GM13977 (cell line): ENCODE measurements at places on chromosomes 12 and 14.
A peak's percentile ranks its signal among the peaks of the same experiment; 100 is the strongest.

- DNase-seq: peak; percentile 3
These were observed 50.9 kb upstream of the BCL7A start for GRCh38 chr12:121970581-121971300.

GRCh38 chr12:118103201-118103600, 610 bp downstream of the VSIG10 start:
- no peak for DNase-seq

- peak; percentile 60 for DNase-seq
These were observed 442.6 kb downstream of the DPF3 start for GRCh38 chr14:72451054-72451972.

DNA sequence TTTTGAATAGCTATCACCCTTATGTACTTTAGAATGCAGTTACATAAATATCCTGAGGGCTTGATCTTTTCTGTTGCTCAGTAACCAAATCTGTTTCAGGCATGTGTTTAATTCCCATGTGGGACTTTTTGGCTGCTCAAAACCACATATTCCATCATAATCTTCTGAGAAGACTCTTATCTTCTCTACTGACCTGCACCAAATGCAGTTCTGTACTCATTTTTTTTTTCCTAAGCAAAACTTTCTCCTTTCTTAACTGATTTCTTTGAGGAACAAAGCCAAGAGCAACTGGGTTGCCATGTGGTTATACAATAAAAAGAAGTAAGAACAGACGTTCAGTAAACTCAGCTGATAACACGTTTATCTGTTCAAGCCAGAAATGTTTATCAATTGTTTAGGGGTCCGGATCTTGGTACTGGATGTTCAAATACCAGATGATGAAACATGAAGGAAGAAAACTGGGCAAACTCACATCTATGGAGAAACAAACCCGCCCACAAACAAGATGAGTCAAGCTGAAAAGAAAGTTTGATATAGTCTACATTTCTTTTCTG, 50.1 kb downstream of the TMEM132C start:
- no peak for DNase-seq

DNA sequence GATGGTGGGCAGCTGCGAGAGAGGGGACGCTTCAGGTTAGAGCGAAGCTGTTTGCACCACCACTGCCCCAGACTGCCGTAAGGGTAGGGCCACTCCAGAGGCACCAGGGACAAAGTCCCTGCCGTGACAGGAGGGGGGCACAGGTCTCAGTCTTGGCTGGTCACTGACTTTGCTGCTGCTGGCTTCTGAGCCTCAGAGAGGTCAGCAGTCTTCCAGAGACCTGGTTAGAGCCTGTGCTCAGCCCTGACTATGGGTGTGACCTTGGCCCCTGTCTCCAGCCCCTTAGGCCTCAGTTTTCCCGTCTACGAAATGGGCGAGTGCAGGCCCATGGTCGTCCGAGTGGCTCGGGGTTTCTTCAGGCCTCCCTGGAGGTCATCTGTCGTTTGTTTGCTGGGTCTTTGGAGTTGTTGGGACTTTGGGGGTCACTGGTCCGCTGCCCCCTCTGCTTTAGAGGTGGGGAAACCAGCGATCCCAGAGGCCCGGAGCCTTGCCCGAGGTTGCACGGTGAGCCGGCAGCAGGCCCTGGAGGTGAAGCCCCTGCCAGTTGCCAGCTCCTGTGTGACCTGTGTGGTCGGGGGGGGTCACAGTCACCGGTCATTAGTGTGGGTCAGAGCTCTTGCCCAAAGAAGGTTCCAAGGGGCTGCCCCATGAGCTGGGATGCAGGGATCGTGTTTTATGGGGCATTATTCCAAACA, 15.3 kb downstream of the MEG3 start:
- no peak for DNase-seq

GRCh38 chr12:176321-177181, 37.4 kb downstream of the SLC6A12 start:
- no peak for DNase-seq

DNA sequence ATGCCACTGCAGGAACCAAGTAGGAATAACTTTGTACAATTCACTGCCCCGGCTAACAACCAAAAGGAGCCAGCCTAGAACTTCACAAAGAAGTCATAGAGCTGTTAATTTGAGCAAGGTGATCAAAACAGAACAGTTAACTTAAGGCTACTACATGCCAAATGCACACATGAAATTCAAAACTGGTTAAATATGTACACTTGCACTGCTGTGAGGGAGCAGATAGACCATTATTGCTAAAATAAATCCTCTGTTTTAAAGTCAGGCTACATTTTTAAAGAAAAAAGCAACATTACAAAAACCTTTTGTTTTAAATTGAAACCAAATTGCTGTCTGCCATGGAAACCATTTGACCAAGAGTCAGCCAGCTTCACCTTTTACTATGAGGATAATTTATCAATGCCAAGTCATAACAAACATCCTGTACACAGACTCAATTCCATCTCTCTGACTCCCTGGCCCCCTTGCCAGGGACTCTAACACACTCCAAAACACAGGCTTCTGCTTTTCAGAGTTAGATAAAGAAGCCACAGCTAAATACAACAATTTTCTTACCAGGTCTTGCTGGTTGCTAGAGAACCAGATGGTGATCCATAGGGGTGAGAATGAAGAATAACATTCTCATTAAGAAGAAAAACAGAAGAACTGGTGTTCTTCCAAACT, 84.0 kb downstream of the LRP6 start:
- DNase-seq: no peak

DNA sequence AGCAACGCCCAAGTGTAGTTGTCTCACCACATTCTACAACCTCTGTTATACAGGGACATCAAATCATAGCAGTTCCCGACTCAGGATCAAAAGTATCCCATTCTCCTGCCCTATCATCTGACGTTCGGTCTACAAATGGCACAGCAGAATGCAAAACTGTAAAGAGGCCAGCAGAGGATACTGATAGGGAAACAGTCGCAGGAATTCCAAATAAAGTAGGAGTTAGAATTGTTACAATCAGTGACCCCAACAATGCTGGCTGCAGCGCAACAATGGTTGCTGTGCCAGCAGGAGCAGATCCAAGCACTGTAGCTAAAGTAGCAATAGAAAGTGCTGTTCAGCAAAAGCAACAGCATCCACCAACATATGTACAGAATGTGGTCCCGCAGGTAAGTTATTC, 123.0 kb downstream of the ARID2 start:
- no peak for DNase-seq

DNA sequence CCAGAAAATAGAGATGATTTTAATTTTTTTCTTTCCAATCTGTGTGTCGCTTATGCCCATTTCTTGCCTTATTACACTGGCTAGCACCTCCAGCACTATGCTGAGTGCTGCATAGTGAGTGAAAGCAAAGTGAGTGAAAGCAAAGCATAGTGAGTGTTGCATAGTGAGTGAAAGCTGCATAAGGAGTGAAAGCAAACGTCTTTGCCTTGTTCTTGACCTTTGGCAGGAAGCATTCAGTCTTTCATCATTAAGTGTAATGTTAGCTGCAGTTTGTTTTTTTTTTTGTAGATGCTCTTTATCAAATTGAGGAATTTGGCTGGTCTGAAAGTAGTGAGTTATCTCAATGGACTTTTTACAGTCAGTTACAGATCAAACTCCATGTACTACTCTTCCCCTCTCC, 6.9 kb upstream of the CORO1C start:
- DNase-seq: no peak

GRCh38 chr12:55927588-55928502, at the start of gene PYM1:
TSS of gene PYM1 (minus strand) at chr12:55927894. CDS start at chr12:55927761, 133 bp downstream.
- DNase-seq: peak; percentile 84

GRCh38 chr14:95037273-95037672, 120.1 kb downstream of the DICER1 start:
- DNase-seq: no peak

DNA sequence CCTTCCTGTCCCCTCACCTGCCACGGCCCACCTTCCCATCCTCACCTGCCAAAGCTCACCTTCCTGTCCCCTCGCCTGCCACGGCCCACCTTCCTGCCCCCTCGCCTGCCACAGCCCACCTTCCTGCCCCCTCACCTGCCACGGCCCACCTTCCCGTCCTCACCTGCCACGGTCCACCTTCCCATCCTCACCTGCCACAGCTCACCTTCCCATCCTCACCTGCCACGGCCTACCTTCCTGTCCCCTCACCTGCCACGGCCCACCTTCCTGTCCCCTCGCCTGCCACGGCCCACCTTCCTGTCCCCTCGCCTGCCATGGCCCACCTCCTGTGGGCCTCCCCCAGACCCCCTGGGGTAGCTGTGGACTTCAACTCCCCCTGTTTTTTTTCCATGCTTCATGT, 48.8 kb upstream of the GPR68 start:
- no peak for DNase-seq

GRCh38 chr12:114982760-114983159, 298.8 kb upstream of the TBX3 start:
- no peak for DNase-seq

DNA sequence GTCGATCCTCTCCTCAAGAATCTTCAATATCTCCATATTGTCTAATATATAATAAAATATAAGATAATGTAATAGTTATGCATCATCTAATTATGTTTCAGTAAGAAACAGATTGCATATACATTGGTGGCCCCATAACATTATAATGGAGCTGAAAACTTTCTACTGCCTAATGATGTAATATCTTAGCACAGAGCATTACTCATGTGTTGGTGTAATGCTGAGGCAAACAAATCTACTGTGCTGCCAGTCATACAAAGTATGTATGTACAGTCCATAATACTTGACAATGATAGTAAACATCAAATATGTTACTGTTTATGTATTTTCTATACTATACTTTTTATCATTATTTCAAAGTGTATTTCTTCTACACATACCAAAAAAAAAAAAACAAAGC, 128.7 kb downstream of the CPNE8 start:
- DNase-seq: no peak

DNA sequence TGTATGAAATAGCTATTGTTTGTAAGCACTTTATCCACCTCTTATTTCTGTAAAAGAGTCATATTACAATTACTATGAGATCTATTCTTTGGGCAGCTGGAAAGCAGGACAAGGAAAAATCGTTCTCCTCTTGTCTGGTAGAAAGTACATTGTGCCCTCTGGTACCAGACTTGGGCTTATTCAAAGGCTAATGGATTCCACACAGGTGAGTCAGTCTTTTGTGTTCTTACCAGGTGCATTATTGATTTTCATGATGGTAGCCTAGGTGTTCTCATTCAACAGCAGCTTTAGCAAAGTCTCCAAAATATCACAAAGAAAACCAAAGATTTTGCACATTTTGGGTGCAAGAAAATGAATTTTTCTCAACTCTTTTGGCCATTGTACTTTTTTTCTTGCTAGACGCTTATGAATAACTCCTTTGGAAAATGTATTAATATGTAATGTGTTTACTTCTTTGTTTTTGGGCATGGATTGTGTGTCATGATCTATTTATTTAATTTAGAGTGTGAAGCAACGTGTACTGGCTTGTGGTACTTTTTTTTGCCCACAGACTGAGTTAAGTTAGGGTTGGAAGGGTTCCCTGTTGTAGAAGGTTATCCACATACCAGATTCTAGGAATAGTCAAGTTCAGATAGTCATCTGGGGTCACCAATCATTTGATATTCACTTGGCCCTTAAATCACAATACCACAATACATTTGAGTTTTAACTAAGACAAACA, 26.2 kb downstream of the MNAT1 start:
- DNase-seq: no peak

- no peak for DNase-seq
These were observed 602 bp downstream of the CHFR start for GRCh38 chr12:132886529-132887477.

GRCh38 chr12:6326316-6327228, 15.3 kb downstream of the TNFRSF1A start:
- DNase-seq: peak; percentile 82

DNA sequence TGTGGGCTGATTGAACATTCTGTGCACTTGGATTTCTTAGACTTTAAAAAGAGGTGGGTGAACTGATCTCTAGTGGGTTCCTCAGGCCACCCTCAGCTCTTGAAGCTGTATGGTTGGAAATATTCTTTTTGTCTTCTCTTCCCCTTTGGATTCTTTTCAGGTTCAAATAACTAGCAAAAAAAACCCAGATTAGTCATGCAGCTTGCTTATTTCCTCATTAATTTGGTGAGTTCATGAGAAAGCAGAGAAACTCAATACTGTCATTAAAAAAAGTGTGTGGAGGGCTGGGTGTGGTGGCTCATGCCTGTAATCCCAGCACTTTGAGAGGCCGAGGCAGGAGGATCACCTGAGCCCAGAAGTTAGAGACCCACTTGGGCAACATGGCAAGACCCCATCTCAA, 183.4 kb downstream of the ESR2 start:
- DNase-seq: no peak

GRCh38 chr12:86774841-86775388, 518.7 kb upstream of the MGAT4C start:
- DNase-seq: no peak

DNA sequence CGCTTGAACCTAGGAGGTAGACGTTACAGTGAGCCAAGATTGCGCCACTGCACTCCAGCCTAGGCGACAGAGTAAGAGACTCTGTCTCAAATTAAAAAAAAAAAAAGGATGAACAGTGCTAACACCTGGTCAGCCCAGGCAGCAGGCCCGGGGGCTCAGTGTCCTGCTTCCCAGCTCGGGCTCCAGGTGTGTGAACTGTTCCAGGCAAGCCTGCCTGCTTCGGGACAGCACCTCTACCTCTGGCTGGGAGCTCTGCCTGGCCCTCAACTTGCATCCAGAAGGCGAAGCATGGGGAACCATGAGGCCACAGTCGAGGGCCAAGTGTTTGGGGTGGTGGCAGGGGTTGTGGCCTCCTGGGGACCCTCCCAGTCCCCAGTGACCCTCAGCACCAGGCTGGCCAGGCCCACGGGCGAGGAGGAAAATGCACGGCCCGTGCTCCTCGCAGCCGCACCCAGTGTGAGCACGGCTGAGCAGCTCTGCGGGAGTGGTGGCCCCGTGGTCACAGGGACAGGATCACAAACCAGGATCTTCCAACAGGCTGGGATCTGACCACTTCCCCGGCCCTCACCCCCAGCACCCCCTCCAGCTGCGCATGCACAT, 15.5 kb downstream of the CDCA4 start:
- no peak for DNase-seq

- no peak for DNase-seq
These were observed 27.2 kb downstream of the JDP2 start for GRCh38 chr14:75454963-75455546.

DNA sequence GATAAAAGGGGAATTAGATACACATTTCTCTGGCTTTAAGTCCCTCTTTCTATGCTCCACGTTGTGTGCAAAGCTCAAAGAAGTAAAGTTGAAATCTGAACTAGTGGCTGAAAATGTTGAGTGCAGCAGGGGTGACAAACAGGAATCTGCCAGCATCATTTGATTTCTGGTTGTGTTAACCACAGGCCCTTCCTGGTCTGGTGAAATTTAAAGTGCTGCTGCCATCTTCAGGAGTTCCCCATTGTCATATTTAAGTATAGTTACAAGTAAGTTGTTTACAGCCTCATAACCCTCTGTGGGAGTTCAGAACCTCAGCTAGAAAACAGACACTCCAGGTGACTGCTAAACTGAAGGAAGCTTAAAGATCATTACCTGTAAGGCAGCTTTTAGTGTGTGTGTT, 90.9 kb upstream of the CCDC196 start:
- DNase-seq: peak; percentile 10
